Right ventricle myocardium inferior (tissue), 1 donor: ENCODE measurements at places on chromosomes 1 and 21. TPM values are rescaled to one million over a fixed set of nuclear protein-coding genes. Genes with fewer than 3 reads are reported as not detected.

The FAM151A gene
- total RNA-seq: 1.5 TPM

The A3GALT2 gene
- total RNA-seq: not detected

- no peak for DNase-seq
Measured at GRCh38 chr1:94925004-94925403, 1.9 kb downstream of the CNN3 start.

DNA sequence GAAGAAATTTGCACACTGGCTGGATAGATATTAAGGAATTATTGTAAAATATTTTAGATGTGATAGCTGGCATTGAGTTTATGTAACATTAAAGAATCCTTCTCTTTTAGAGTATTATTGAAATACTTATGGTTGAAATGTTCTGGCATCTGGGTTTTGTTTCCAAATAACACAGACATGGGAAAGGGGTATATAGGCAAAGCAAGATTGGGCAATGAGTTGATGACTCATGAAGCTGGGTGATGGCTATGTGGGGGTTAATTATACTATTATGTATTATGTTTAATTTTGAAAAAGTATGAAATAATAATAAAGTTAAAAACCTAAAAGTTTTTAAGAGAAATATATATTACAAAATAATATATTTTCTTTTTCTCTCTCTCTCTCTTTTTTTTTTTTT lies 12.5 kb upstream of the PTPN14 start:
- DNase-seq: no peak

The G0S2 gene
- total RNA-seq: 460 TPM

DNA sequence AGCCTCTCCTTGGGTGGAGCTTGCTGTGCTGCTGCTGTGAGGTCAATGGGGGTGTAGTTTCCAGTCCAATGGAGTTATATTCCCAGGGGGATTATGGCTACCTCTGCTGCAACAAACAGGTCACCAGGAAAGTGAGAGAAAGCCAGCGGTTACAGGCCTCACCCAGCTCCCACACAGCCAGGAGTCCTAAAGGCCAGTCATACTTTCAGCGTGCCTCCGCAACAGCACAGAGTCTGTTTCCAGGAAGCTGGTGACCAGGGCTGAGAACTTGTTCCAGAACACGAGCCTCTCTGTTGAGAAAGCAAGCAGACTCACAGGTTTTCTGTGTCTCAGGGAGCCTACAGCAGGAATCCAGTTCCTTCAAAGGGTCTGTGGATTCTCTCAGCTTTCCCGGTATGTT lies 17.3 kb upstream of the OR2M5 start:
- DNase-seq: no peak

DNA sequence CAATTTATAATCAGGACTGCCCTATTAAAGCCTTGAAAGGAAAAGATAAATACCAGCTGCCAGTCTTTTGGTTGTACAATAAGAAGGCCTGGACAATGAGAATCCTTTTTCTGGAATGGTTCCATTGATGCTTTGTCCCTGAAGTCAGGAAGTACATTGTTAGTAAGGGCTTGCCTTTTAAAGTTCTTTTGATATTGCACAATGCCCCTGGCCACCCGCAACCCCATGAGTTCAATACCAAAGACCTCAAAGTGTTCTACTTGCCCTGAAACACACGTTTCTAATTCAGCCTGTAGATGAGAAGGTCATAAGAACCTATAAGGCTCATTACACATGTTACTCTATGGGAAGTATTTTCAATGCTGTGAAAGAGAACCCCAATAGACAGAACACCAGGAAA lies 112.1 kb downstream of the OLFM3 start:
- no peak for DNase-seq

The SPAG17 gene
- total RNA-seq: not detected

GRCh38 chr1:220224611-220225124 lies 47.6 kb downstream of the RAB3GAP2 start:
- no peak for DNase-seq

- no peak for DNase-seq
Measured at GRCh38 chr1:209584231-209584672, 738 bp downstream of the CAMK1G start.

- DNase-seq: no peak
Measured at GRCh38 chr1:231743966-231744365, 117.4 kb downstream of the DISC1 start.

The WDR3 gene
- total RNA-seq: 11.7 TPM

- DNase-seq: peak; percentile 22
Measured at GRCh38 chr1:7580923-7581753, 190.0 kb upstream of the VAMP3 start.

The MROH7 gene
- 3.8 TPM for total RNA-seq

DNA sequence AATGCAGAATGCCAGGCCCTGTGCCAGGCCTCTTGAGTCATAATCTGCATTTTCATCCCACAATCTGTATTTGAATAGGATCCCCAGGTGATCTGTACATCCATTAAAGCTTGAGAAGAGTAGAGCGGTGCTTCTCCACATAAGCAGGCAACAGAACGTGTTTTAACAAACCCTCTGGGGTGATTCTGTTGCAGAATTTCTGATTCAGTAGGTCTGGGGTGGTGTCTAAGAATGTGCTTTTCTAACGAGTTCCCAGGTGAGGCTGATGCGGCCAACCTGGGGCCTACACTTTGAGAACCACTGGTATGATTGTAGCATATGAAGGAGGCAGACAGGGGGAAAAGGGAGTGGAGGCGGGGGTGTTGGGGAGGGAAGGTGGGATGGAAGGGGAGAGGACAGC lies 78.4 kb upstream of the POU3F1 start:
- DNase-seq: no peak

- peak; percentile 86 for DNase-seq
Measured at GRCh38 chr1:29122682-29123052, 1.0 kb downstream of the TMEM200B start.

- peak; percentile 62 for DNase-seq
Measured at GRCh38 chr1:54257876-54258275, 57.9 kb downstream of the MRPL37 start.

The KRTAP20-3 gene
- not detected for total RNA-seq

The SFN gene
- total RNA-seq: not detected

DNA sequence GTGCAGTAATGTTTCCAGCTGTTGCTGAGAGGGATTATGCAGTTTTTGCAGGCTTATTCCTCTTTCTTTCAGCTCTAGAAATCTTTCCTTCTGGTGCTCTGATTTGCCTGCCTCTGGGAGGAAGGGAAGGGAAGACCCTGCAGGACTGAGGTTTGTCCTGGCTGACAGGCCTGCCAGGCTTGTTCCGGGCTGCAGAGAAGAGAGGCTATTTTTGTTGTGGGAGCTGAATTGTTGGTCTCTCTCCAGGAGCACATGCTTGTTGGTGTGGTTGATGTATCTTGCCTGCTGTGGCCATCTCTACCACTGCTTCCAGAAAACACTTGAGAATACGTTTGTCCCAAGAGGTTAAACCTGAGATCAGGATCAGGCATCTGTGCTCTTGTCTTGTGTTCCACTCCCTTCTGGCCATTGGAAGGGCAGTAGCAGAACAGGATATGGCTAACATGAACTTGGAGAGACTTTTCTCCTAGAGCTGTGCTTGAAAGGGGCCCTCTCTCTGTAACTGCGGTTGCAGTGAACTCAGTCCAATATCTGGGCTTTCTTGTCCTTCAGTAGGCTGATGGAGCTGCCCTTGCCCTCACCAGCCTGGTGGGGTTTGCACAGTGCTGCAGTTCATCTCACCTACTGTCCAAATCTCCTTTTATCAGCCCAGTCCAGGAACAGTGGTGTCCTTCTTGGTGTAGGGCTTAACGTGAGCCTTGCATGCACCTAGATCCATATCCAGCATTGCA lies 21.5 kb upstream of the SLC25A34 start:
- DNase-seq: no peak

DNA sequence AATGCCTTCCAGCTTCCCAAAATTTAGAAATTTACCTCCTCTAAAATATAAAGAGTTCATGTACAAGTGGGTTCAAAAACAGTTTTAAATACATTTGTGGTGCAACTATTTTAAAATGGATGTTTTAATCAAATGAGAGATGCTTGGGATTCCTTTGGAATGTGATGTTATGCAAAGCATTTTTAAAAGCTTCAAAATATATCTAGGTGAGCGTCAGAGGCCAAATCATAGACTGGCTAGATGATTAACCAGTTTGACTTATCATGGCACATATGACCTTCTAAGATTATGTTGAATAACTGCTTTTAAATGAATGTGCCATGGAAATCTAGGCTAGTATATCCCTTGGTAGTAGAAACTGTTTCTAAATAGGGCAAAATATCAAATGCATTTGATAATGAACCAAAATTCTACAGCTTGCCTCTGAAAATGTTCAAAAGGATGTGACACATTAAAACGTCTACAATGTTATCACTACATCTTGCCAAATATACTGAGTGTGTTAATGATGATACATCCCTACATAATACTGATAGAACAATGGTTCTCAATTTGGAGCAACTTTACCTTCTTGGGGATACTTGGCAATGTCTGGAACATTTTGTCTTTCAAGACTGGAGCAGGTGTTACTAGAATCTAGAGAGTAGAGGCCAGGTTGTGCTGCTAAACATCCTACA lies 650.9 kb upstream of the ADGRL2 start:
- DNase-seq: no peak

The RNU1-4 gene
- total RNA-seq: 4,572 TPM

DNA sequence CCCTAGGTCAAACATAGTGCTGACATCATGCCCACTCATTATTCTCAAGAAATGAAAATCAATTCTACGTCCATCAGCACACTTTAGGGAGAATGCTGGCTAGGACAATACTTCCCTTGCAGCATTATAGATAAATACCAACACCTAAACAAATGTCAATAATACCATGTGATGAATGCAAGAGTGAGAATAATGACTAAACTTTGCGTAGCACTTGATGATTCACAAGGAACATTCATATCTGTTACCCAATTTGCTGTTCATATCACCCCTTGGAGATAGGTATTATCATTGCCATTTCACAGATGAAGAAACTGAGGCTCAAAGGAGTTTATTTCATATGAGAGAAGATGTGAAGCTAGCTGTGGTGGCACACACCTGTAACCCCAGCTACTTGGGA lies 24.8 kb upstream of the EPS15 start:
- no peak for DNase-seq

- DNase-seq: peak; percentile 66
Measured at GRCh38 chr1:1939296-1940122, 20.4 kb upstream of the TMEM52 start.

The LCE4A gene
- not detected for total RNA-seq

DNA sequence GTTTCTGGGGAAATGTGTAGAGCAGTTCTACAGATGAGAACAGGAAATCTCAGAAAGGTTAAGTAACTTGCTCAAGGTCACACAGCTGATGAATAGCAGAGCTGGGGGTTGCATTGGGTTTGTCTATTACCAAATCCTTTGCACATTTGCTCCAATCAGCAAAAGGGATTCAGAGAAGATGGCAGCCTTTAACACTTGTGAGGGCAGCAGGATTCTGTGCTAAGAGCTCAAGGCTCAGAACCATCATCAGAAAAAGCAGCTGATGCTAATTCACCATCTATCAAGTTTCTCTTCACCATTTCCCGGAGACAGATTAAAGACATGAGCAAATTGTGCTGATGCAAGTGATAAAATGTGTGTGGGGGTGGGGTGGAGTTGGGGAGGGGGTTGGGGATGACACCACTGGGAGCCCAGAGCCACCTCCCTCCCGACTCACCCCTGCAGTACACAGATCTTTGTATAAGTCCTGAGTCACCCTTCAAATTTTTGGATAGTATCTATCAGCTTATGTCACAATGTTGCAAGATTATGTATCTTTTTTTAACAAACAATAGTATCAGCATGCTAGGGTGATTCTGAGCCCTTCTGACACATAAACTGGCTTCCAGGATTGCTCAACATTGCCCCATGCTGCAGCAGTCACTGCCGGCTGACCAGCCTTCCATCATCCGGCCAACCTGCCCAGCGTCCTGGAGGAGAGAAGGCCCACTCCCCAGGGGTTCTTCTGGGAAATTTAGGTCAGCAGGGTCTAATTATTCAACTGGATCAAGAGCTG lies 2.8 kb upstream of the SPSB1 start:
- DNase-seq: no peak

DNA sequence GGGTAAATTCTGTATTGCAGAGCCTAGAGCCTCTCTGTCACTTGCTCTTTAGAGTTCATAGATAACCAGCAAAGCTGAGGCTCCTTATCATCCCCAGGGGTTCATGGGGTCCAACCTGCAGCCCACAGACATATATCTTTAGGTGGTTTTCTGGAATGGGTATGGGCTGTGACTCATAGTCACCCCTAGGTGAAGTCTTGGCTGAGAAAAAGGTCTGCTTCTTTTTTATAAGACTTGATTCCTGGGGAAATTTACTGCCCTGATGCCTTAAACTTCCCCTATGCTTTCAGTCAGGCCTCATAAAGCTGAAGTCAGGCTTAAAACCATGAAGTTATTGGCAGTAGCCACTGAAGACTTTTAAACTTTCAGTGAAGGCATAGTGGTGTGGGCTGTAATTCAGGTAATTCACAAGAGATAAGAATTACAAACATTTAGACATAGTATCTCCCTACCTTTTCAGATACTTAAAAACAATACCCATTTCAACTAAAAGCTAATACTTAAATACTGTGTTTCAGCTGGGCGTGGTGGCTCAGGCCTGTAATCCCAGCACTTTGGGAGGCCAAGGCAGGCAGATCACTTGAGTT lies 46.8 kb downstream of the MACO1 start:
- no peak for DNase-seq

DNA sequence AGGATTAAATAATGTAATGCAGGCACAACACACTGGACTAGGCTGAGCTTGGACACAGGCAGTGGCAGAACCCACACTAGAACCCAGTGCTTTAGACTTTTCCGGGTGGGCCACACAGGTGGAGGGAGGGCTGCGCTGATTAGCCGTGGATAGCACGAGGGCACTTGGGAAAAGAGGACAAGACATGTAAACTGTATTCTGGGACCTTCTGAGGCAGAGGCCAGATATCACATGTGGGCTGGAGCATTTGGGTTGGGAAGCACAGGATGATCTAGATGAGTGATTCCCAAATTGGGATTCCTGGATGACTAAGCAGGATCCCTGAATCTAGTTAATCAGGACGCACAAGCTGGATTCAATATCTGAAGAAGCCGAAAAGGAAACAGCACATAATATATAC lies 20.3 kb upstream of the A3GALT2 start:
- no peak for DNase-seq

GRCh38 chr1:228987736-228988506 lies 252.6 kb downstream of the RHOU start:
- DNase-seq: no peak

DNA sequence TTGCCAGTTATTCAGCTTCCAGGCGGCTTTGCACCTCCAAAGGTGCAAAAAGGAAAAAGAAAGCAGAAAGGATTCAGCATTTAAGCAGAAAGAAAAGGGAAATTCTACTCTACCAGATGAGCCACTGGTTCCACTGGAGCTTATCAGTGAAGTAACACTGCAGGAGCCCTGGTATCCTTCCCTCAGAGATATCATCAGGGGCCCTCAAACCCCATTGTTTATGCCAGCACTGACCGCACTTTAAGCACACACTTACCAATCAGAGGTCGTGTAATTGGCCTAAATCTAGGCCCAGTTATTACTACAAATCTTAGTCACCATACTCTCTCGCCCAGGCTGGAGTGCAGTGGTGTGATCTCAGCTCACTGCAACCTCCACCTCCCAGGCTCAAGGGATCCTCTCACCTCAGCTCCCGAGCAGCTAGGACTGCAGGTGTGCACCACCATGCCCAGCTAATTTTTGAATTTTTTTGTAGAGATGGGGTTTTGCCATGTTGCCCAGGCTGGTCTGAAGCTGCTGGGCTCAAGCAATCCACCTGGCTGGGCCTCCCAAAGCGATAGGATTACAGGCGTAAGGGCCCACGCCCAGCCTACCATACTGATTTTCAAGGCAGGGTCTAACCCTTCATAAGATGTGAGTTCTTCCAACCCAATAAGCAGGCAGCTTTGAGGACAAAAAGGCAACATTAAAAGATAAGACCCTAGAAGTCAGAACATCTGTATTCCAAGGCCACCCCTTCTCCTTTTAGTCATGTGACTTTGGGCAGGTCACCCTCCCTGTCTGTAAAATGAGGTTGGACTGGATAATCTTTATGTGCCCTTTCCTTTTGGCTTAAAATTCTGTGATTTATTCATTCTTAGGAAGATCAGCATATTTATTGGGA lies 125.3 kb downstream of the SYT2 start:
- DNase-seq: no peak
